ENCODE measurements at places on chromosomes 12 and 14. TPM values are rescaled to one million over a fixed set of nuclear protein-coding genes. Genes with fewer than 3 reads are reported as not detected.

DNA sequence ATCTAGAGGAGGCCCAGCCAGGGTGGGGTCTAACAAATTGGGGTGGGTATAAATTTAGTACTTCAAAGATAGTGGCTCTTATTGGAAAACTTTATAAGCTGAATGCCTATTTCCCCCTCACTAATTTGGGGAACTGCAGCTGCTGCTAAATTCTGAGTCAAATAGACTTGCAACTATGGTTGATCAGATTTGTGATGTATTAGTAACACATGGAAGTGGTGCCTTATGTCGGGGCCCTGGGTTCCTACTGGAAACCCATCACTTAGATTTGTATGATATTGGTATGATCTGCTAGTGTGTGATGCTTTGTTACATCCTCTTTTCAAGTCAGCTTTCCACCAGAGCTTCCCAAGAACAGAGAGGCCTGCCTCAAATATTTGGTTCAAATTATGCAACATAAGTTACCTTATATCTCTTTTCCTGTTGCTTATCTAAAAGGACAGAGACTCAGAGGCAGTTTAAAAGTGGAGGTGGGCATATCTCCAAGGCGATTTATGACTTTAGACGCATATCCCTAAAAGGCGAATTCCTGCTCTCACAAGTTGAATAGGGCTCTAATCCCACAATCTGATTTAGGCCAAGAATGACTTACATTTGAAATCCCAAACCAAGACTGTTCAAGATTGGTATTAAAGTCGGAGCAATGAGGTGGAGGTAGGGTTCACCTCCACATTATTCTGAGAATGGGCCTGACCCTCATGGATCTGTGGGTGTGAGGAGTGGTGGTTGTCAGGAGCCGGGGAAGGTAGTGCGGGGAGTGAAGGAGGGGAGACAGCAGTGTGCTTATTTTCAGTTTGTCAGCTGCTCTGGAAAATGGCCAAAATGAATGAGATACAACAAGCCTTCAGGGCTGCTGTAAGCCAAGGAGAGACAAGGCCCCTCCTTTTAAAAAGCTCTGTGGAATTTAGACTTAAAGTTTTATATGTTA is 425.8 kb downstream of the RAD51B start:
- DNase-seq, result no peak

DNA sequence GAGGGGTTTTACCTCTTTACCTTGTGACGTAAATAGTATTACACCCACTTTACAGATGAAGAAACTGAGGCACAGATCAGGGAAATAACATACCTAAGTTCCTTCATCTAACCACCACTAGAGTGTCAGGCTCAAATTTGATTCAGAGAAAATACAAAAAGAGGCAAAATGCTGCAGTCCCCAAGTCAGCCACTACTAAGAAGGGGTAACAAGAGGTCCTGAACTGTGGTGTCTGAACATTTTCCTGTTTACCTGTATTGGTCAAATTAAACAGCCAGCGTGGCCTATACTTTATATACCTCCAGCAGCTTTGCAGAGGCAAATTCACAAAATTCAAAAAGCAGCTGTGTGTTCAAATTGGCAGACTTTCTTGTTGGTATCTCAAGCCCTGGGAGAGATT is 92.0 kb downstream of the TBX5 start:
- no peak for DNase-seq

DNA sequence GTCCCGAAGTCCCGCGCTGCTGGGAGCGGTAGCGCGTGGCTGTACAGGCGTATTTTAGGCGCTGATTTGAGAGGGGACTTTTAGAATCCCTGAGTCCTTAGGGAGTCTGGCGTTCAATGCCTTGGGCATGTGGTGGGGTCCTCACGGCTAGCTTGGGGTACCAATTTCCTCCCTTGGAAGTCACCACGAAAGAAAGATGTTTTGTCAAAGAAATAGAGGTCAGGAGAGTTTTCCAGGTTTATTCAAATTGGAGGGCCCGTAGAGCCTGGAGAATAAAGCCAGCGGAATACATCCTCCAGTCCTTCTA is 63.9 kb downstream of the KLHL28 start:
- DNase-seq, result no peak

DNA sequence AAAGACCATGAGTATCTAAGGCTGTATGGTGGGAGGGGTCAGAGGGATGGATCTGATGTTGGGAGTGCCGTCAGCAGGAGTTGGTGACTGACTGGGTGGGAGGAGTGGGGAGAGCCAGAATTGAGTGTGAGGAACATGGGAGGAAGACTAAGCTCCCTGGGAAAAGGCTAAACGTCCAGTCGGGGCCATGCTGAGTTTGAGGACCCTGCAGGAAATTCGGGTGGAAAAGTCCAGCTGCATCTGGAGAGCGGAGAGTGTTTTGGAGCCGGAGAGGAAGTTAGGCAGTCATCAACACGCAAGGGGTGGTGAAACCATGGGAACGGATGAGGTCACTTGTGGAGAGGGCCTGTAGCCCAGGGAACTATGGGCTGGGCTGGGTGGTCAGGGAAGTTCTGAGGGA is 60.9 kb downstream of the ELK3 start:
- DNase-seq, result no peak

DNA sequence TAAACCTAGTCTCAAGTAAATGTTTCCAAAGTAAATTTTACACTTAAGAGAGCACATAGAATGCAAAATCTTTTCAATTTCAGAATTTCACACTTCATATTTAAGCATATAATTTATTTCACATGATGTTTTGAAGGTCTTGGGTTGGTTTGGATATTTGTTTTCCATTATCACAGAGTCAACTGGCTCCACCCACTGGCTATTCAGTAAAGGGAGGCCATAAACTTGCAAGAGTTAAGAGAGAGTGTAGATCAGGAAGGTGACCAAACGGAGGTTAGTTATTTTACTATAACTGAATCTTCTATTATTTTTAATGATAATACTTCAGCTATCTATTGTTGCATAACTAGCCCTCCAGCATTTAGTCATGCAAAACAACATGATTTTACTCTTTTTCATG is 6.2 kb upstream of the CPNE8 start:
- DNase-seq, result no peak

DNA sequence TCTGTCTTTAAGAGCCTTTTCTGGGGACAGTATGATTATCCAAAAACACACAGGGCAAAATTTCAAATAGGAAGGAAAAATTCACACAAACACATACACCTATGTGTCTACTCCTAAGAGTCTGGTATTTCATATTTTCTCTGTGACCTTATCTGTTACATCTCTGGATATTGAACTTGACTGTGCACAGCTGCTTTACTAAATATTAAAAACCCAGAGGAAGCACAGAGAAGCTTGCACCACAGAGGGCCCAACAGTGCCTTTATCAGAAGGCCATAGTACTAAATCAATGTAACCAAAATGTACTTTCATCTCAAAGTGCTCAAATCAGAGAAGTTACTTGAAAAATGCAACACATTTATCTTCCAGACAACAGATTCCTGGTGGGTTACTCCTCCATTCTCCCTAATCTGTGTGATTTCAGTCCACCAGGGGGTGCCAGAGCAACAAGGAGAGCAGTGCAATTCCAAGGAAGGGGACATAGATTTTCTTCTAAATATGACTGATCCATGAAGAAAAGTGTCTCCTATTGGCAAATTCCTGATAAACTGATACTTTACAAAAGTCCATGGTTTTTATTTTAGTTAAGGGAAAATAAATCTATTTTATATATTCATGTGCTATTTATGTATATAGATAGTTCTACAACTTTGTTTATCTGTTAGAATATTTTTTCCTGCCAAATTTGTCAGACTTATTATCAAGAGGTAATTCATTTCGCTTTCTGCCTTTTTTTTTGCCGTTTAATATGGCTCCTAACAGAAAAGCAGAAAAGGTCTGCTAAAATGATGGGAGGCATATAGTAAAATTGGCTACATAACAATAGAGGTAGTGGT is 617.6 kb downstream of the LRFN5 start:
- no peak for DNase-seq

DNA sequence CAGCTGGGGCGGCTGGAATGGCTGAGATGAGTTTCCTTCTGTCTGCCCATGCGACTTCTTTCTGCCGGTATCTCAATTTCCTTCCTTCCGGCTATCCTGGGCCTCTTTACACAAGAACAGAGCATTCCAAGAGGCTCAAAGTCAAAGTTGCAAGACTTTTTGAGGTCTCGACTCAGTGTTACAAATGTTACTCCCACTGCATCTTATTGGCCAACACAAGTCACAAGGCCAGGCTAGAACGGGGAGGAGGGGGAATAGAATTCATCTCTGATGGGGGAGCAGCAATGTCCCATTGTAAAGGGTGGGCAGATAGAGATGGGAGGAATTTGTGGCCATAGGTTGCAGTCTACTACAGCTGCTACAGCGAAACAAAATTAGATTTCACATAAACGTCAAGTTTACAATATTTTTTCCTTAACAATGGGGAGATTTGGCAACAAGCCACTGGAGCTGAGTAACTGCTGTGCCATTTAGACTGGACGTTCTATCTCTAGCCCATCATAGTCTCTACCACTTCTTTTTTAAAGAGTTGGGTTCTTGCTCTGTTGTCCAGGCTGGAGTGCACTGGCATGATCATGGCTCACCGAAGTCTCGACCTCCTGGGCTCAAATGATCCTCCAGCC is 9.5 kb upstream of the NYNRIN start:
- no peak for DNase-seq

DNA sequence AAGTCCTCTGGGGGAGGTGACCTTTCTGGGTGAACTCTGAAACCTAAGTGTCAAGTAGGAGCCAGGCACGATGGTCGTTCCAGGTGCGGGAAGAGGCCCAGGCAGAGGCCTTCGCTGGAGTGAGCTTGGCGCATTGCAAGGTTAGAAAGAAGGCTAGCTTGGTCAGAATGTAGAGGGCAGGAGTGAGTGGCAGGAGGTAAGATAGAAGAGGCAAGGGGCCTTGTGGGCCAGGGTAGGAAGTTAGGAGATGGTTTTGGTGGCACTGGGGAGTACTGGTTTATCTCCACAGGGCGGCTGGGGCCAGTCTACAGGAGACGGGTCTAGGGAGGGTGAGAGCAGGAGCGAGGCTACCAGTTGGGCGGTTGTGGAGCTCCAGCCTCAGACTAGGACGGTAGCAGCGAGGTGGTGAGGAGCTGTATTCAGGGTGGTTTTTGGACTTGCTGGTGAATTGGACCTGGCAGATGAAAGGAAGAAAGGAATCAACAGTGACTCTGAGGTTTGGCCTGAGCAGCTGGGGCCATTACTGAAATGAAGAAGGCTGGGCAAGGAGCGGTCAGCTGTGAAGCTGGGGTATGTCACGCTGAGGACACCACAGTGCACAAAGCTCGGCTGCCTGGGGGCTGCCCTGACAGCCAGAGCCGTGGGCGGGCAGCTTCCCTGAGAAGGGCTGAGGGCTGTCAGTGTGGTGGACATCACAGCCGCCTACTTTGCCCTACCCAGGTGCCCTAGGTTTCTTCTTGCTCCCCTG is 9.0 kb downstream of the MLXIP start:
- DNase-seq, result no peak

DNA sequence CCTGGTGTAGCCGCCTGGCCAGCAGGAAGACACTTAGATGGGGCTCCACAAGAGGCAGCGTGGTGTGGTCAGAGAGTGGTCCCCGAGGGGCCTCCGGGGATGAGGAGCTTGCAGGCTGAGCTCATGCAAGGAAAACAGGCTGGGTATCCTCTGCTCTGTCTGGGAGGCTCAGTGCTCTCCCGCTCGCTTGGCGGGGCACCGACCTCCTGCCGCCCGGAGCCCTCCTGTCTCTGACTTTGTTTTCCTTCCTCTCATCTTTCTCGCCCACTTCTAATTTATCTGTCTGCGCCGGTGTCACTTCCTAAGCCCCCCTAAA is 31.3 kb upstream of the DLK1 start:
- DNase-seq, result no peak

DNA sequence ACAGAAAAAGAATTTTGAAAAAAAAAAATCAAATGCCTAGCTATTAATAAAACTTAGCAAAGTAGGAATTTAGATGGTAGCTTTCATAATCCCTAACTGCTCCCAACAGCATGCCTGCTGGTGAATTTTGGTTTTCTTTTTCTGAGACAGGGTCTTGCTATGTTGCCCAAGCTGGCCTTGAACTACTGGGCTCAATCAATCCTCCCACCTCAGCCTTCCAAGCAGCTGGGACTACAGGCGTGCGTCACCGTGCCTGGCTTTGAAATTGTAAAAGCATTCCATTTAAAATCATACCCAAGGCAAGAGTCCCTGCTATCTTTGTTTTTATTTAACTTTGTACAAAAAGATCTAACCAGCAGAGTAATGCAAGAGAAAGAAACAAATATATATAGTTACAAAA is 20.7 kb downstream of the FBXO21 start:
- DNase-seq, result no peak

- no peak for DNase-seq
These were observed 806 bp downstream of the LTBR start for GRCh38 chr12:6384499-6385436.

DNA sequence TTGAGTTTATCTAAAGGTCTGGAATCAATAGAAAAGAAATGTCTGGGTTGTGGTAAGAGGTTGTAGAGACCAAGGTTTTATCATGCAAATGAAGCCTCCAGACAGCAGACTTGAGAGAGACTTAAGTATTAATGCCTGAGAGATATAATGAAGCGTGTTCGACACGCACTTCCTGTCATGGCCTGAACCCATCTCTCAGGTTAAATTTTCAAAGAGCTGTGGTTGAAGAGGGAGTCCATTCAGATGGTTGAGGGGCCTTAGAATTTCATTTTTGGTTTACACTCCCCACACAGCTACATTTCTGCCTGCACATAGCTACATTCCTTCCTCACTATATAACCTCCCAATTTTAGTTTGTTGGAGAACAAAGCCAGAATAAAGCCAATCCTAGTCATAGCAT is 10.1 kb upstream of the CLEC12A start:
- no peak for DNase-seq

- DNase-seq, result no peak
These were observed 214.8 kb downstream of the TTC6 start for GRCh38 chr14:37810094-37810801.

- no peak for DNase-seq
These were observed 91.0 kb upstream of the FOXN3 start for GRCh38 chr14:89507926-89508460.

DNA sequence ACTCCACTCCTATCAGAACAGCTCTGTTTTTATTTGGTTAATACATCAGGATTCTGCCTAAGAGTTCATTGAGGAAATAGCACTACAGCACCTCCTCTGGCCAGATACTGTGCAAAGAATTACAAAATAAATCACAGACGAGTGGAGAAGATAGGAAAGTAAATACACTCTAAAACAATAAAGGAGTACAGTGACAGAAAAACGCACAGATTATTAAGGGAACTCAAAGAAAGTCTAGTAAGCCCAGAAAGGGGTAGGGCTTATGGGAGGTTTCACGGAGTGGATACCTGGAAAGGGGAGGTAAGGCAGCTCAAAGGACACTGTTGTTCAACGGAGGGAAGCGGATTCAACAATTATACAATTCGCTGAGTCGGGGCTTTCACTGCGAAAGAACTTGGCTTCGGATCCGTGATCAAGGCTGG is 5.5 kb downstream of the OR10AD1 start:
- DNase-seq, result peak; percentile 32

Gene TCP11L2
- 2.4 TPM for total RNA-seq

Gene PRR4
- total RNA-seq, result 0.29 TPM

Gene ASCL1
- not detected for total RNA-seq

Gene EIF2S3B
- 2.9 TPM for total RNA-seq

Gene HSPB8
- 32.3 TPM for total RNA-seq

Gene PGAM5
- 124 TPM for total RNA-seq

Gene KCNC2
- total RNA-seq, result not detected

Gene GOLGA5
- total RNA-seq, result 25.0 TPM

Gene TAS2R42
- total RNA-seq, result not detected

Measured in epithelial cell of proximal tubule (primary cell).